ENCODE measurements at places on chromosomes 11 and 22. TPM values are rescaled to one million over a fixed set of nuclear protein-coding genes. Genes with fewer than 3 reads are reported as not detected.

MMP8 gene
- under 0.01 TPM for total RNA-seq

SEC14L6 gene
- 0.18 TPM for total RNA-seq

RAG2 gene
- not detected for total RNA-seq

TMEM45B gene
- total RNA-seq: not detected

C11orf87 gene
- not detected for total RNA-seq

OR5M8 gene
- not detected for total RNA-seq

CWF19L2 gene
- 8.2 TPM for total RNA-seq

IGHMBP2 gene
- 5.4 TPM for total RNA-seq

F2 gene
- 0.18 TPM for total RNA-seq

CCDC73 gene
- not detected for total RNA-seq

TBX1 gene
- not detected for total RNA-seq

MMP11 gene
- 9.2 TPM for total RNA-seq

UPK3A gene
- total RNA-seq: not detected

PACSIN3 gene
- 18.2 TPM for total RNA-seq

OR51B4 gene
- not detected for total RNA-seq

SLC22A6 gene
- not detected for total RNA-seq

OVOL1 gene
- not detected for total RNA-seq

MS4A12 gene
- total RNA-seq: not detected

MUC6 gene
- not detected for total RNA-seq

RBMXL2 gene
- not detected for total RNA-seq

SYT7 gene
- 0.74 TPM for total RNA-seq

BDNF gene
- total RNA-seq: 48.4 TPM

OR5T3 gene
- not detected for total RNA-seq

ZNF215 gene
- total RNA-seq: 3.1 TPM

SLC22A12 gene
- not detected for total RNA-seq

CHRNA10 gene
- 0.83 TPM for total RNA-seq

OR52I1 gene
- not detected for total RNA-seq

GUCY1A2 gene
- total RNA-seq: 0.28 TPM

OPCML gene
- not detected for total RNA-seq

TRIM49 gene
- total RNA-seq: not detected

SYT9 gene
- total RNA-seq: not detected

RHOD gene
- 17.4 TPM for total RNA-seq

MEI1 gene
- total RNA-seq: 0.46 TPM

PDGFD gene
- total RNA-seq: 49.4 TPM

CRACR2B gene
- total RNA-seq: 0.65 TPM

APIP gene
- total RNA-seq: 25.9 TPM

LSP1 gene
- 2.6 TPM for total RNA-seq

HPX gene
- 0.46 TPM for total RNA-seq

LRRN4CL gene
- 11.7 TPM for total RNA-seq

UBQLNL gene
- 0.14 TPM for total RNA-seq

APOA1 gene
- 1.4 TPM for total RNA-seq

SPDYC gene
- total RNA-seq: not detected

TBX10 gene
- not detected for total RNA-seq

YPEL1 gene
- 1.1 TPM for total RNA-seq

OR52E8 gene
- total RNA-seq: not detected

FOLR1 gene
- total RNA-seq: not detected

CLMP gene
- 150 TPM for total RNA-seq

KCNJ5 gene
- total RNA-seq: under 0.01 TPM

MMP10 gene
- 1.2 TPM for total RNA-seq

PHF21B gene
- not detected for total RNA-seq

LRRC32 gene
- total RNA-seq: 66.8 TPM

USP2 gene
- total RNA-seq: 0.09 TPM

SCGB1C1 gene
- not detected for total RNA-seq

UQCC3 gene
- total RNA-seq: 12.1 TPM

CEP126 gene
- total RNA-seq: 1.1 TPM
